Caco-2 (cell line): ENCODE measurements at places on chromosomes 6 and 20.

GRCh38 chr20:6765469-6766058 is 1.9 kb upstream of the BMP2 start:
- DNase-seq = no peak

DNA sequence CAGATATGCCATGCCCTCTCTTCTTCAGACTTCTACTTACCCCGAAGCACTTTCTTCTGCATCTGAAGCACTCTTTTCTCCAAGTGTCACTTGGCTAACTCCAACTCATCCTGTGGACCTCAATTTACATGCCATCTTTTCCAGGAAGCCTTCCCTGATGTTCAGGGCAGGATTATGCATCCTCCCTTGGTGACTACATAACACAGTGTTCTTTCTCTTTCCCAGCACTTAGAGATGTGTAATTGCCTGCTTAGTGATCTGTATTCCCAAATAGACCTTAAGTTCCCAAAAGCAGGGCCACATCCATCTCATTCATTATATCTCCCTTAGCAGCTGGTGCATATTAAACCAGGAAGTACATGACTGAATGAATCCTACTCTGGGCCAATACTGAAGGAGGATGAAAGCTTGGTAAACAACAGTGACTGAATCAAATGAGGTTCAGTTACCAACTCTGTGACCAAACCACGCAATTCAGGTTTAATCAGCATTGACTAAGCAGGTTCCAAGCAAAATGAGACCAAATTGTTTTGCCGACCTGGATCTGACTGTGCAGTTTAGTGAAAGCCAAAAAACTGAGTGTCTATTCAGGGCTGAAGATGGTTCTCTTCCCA is 121.4 kb upstream of the TCF21 start:
- DNase-seq = no peak

DNA sequence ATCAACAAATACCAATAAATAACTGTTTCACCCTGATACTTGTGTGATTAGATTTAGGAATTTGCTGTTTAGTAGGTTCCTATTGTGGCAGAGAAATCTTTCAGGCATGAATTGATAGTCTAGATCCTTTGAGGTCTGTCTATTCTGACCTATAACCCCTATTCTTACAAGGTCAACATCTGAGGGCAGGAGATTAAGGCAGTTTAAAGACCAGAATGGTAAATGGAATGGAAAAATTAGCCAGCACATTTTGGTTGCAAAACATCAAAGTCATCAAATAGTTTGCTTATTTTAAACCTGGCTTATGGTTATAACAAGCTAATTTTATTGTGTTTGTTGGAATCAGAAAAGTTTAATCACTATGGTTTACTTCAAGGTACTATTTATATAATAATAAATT is 78.4 kb downstream of the LIN28B start:
- no peak for DNase-seq

- no peak for DNase-seq
Observed at GRCh38 chr6:132132422-132132821, 181.2 kb upstream of the CCN2 start.

GRCh38 chr6:166203641-166204222 is 36.1 kb upstream of the TBXT start:
- DNase-seq = no peak

GRCh38 chr6:164178679-164179332 is 764.3 kb downstream of the QKI start:
- DNase-seq = no peak

DNA sequence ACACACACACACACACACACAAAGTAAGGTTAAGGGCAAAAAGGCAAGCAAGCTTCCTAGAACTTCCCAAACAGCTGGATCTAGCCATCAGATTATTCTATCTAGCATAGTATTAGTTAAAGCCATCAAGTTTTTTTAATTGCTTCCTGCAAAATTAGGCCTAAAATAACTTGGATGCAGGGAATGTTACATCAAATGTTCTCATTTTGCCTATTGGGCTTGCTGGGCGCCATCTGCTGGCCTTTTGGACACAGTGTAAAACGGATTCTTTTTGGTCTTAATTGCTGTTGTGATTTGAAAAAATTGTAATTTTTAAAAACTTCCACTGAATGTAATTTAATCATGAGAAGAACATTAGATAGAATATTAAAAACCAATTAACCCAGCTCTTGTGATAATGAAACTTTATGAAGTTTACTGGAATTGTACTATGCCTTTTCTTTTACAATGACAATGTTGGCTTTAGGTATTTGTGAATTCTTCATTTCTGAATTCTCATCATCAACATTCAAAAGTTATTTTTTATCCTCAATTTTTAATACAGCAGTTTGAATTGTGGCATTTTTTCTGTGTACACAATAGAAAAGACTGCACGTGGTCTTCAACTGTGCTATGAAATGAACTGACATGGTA is 6.8 kb downstream of the MKKS start:
- peak; percentile 48 for DNase-seq

DNA sequence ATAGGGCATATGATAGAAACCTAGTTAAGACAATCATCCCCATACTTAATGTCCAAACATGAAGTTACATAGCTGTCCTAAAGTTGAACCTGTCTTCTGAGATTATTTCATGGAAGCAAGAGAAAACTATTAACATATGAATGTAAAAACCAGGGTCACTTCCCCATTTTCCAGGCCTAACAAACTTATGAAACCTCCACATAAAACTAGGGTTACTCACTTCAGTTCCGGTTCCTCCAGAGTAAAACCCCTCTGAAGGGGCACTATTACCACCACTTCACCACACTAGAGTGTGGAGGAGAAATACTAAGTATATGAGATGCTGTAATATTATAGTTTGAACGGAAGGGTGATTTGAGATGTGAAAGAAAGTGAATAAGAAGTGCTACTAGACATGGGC is 14.9 kb downstream of the PRKN start:
- DNase-seq = no peak

DNA sequence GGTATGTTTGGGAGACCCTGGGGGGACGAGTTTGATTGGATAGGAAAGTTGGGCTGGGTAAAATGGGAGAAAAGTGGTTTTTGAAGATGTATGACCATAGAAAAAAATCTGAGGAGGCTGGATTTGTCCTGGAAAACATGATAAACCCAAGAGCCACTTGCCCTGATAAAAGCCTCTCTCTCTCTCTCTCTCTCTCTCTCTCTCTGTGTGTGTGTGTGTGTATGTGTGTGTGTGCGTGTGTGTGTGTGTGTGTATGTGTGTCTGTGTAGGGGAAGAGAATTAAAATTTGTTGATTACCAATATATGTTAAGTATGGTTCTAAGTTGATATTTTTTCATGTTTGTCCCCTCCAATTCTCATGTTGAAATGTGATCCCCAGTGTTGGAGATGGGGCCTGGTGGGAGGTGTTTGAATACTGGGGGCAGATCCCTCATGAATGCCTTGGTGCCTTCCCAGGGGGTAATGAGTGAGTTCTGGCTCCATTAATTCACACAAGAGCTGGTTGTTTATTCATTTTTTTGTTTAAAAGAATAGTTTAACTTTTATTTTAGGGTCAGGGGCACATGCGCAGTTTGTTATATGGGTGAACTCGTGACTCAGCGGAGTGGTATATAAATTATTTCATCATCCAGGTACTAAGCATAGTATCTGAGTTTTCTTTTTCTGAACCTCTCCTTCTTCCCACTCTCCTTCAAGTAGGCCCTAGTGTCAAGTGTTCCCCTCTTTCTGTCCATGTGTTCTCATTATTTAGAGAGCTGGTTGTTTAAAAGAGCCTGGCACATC is 208.8 kb downstream of the TFAP2B start:
- DNase-seq = no peak
